Tongue (tissue), 3 donors: ENCODE measurements at places on chromosomes 3 and 15. TPM values are rescaled to one million over a fixed set of nuclear protein-coding genes. Genes with fewer than 3 reads are reported as not detected.
A peak's percentile ranks its signal among the peaks of the same experiment; 100 is the strongest.

GRCh38 chr15:72358650-72359171 lies 17.1 kb downstream of the HEXA start:
- DNase-seq, result peak; percentile 56

DNA sequence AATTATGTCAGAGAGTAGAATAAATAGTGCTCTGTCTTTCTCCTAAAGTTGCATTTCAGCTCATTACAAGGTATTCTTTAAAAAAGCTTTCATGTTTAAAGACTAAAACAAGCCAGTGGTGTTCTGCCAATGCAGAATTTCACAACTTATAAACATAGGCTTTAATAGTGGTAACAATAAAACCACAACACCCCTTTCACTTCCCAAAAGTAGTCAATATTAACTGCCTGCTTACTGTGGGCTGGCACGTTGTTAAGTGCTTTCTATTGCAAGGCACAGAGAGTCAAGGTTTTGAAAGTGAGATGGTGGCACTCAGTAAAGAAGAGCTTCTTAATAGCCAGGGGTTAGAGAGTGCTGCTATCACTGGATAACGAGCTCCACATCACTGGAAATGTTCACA lies 8.4 kb upstream of the RTP1 start:
- no peak for DNase-seq

- DNase-seq, result no peak
These were observed 69.0 kb upstream of the HRH1 start for GRCh38 chr3:11085093-11085840.

Gene GPR149
- 0.41 TPM for total RNA-seq

DNA sequence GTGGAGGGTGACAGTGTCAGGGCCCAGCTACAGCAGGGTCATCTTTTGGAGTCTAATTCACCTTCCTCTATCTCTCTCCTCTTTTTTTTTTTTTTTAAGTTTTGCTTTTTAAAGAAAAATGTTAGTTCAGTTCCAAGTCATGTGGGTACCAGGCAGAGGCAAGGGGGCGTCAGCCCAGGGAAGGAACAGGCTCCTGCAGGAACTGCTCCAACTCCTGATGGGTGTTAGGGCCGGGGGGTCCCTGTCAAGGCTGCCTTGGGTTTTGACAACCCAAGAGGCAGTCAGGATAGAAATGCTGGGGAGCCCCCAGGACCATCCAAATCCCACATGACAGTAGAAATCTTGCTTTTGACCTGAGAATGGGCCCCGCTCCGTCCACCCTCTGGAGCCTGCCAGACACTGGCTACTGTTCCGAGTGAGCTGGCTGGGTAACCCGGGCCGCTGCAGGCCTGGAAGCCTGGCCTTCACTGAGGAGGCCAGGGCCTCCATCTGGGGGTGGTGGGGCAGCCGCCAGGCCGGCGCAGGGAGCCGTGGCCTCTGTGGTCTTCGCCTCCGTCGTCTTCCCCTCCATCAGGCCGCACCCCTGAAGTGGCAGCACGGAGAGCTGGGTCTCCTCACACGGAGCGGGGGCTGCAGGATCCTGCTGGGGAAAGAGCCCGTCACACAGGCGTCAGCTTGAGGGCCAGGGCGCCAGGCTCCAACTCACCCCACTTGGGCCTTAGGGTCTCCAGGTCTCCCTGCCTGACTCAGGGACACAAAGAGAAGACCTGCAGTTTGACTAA lies 24.2 kb downstream of the RNU5B-1 start:
- no peak for DNase-seq
